ENCODE measurements at places on chromosomes 1 and 21.
A peak's percentile ranks its signal among the peaks of the same experiment; 100 is the strongest.

DNA sequence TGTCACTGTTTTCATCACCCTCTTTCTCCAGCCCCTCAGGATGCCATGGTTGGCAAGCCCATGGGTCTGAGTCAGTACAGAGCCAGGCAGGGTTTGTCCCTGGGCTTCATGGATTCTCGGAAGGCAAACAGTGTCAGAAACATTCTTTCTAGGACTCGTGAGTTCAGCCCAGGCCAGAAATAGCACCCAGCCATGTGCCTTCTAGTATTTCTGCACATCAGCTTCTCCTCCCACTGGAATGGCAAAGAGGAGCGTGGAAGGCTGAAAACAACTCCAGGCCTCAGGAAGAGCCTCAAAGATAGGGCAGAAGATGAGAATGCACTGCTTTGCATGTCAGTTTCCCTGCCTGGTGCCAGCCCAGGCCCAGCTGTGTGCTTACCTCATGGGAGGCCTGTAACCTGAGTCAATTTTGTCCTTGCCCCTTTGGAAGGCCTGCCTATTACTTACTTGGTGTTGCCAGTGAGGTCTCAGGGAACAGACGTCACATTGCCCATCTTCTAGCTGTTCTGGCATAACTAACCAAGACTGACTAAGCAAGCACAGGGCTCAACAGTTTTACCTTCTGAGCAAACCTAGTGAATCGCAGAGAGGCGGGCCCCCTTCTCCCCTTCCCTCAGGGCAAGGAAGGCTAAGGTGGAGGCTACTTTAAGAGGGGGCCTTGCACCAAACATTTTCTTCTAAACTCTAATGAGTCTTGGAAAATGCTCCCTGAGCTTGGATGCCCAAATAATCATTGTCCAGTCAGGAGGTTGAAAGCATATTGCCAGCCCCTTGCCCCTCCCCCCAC, 42.4 kb downstream of the GLUL start:
- DNase-seq, result no peak

- DNase-seq, result no peak
Measured at GRCh38 chr1:65756616-65757015, 36.1 kb upstream of the PDE4B start.

- DNase-seq, result peak; percentile 65
Measured at GRCh38 chr21:17512253-17513213, at the start of gene CXADR. TSS of gene CXADR (plus strand) at chr21:17513043. CDS start at chr21:17513130, 87 bp downstream.

- DNase-seq, result no peak
Measured at GRCh38 chr1:51708911-51709760, 92.2 kb downstream of the OSBPL9 start.

DNA sequence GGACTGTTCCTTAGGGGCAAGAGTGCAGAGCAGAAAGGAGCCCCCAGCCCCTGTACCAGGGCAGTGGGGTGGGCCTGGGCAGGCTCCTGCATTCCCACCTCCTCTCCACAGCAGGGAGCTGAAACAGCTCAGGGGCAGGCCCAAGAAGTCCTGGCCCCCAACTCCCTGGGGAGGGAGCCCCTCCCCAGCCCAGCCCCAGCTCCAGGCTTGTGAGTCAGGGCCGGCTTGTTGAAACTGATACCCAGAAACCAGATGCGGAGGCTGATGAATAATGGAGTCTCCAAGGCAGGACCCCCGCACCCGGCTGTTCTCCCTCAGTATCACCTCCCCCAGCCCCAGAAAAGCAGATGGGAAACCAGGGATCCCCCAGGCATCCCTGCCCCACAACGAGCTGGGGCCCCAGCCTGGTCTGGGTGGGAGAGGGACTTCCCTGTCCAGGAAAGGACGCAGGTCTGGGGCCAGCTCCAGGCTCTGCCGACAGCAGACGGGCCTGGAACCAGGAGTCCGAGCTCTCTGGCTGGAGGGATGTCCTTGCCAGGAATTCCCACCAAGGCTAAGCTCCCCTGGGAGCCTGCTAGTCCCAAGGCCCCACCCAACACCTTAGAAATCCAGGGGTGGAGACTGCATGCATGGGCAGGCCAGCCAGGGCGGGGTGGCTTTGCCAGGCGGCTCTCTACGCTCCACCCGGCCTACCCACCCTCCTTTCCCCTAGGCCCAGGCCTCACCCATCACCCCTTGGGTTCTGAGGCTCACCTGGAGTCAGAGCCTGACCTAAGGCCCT, 2.7 kb downstream of the PLEKHG5 start:
- no peak for DNase-seq

- no peak for DNase-seq
Measured at GRCh38 chr1:228648647-228649383, 86.5 kb upstream of the RHOU start.

- no peak for DNase-seq
Measured at GRCh38 chr1:13781228-13781627, 81.2 kb downstream of the PRDM2 start.

DNA sequence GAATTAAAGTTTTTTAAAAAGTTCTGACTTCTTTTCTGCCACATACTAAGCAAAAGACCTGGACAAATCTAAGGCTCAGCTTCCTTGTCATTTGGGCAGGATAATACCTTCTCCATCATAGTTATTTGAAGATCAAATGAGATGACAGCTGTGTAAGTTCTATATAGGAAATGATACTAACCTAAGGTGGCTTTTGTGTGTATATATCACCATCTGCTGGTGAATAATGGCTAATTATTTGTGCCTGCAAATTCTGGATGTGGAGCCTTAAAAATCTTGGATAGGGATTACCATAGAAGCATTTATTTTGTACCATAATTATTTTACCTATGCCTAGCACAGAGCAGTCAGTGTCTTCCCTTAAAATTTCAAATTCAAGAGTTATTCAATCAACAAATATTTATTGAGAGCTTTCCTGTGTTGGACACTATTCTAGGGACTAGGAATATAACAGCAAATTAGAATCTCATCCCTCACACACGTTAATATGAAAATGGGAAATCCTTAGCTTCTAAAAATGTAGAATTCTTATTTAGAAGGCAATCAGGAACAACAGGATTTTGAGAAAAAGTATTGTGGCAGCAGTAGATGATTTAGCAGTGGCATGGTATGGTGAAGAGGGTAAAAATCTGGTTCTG, 89.8 kb downstream of the TMEM200B start:
- DNase-seq, result no peak

GRCh38 chr1:94989398-94989797, 62.5 kb upstream of the CNN3 start:
- DNase-seq, result no peak

GRCh38 chr21:27371115-27371974, 404.5 kb upstream of the ADAMTS5 start:
- DNase-seq, result no peak

DNA sequence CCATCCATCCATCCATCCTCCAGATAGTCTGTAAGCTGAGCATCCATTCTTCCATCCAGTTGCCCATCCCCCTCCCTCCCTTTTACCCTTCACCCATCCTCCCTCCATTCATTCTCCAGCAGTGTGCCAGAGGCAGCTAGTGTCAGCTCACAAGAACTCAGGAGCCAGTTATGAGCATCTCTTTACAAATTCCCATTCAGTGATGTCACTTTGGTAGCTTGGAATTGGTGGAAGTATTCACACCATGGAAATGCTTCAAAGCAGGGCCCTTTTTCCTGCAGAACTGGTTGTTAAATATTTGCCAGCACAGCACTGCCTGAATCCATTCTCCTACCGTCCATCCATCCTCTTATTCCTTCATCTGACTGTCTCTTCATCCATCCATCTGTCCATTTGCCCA, 72.5 kb downstream of the ARHGEF10L start:
- no peak for DNase-seq

DNA sequence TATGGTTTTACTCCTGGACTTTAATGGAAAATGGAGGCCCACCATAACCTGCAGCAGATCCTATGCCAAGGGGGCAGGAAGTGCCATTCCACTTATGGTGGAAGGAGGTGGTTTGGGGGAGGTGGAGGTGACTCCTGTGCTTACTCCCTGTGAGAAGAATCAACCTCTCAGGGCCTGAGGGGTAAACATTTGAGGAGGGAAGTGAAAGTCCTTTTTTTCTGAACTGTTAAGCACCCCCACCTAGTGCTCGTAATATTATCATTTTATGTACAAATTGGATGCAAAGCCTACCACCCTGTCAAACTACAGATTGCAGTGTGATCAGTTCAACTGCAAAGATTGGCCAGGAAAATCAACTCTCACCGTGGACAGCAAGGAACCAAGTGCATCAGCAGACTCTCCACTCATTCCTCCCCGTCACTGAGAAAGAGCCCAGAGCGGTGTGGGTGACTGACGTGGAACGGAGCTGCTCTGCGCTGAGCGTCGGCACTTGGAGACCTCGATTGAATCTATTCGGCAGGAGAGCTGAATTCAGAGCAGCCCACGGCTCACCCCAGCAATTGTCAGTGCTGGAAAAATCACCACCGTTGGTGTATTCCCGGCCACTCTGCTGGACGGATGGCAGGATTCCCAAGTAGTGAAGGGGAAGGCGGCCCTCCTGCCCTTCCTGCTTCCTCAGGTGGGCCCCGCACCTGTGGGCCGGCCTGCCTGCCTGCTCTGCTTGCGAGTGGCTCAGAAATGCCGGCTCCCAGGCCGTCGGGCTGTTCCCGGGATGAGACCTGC, 46.8 kb upstream of the COX20 start:
- peak; percentile 65 for DNase-seq

DNA sequence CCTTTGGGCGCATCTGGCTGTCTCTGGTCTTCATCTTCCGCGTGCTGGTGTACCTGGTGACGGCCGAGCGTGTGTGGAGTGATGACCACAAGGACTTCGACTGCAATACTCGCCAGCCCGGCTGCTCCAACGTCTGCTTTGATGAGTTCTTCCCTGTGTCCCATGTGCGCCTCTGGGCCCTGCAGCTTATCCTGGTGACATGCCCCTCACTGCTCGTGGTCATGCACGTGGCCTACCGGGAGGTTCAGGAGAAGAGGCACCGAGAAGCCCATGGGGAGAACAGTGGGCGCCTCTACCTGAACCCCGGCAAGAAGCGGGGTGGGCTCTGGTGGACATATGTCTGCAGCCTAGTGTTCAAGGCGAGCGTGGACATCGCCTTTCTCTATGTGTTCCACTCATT, 2.2 kb upstream of the GJB4 start:
- DNase-seq, result no peak

- no peak for DNase-seq
Measured at GRCh38 chr1:63005812-63006211, 221.9 kb downstream of the ATG4C start.

DNA sequence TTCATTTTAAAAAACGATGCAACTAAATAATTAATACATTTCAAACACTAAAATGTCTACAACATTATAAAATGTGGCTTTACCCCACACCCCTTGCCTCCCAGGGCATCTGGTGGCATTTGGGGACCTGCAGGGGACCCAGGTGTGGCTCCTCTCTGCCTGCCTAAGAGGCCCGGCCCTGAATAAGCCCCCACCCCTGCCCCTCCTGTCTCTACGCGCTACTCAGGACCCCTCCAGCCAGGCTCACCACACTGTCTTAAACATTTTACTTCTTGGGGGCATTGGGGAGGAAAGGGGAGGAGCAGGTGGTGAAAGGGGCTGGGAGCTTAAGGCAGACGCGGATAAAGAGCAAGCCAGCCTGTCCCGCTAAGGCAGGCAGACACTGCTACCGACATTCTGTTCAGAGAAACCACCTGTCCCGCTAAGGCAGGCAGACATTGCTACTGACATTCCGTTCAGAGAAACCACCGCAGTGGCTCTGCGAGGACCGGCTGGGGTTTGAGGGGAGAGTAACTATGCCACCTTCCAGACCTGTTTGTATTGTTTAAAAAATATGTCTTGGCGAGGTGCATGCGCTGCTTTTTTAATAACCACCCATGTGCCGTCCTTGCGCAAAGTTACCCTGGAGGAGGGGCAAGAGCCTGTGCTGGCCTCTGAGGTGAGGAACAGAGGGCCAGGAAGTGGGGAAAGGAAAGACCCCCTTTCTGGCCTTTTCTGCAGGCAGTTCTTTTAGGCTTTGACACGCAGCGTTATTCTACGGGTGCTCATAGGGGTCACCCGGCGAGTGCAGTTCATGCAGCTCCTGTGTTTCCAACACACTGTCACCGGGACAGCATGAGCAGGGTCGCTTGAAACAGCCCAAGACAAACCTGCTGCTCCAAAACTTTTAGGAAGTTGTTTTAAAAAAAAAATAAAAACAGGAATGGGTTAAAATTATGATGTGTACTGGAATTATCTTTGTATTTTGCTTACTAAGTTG, 51.3 kb upstream of the RIPK4 start:
- no peak for DNase-seq

- DNase-seq, result no peak
Measured at GRCh38 chr1:196558411-196558810, 49.8 kb downstream of the KCNT2 start.

DNA sequence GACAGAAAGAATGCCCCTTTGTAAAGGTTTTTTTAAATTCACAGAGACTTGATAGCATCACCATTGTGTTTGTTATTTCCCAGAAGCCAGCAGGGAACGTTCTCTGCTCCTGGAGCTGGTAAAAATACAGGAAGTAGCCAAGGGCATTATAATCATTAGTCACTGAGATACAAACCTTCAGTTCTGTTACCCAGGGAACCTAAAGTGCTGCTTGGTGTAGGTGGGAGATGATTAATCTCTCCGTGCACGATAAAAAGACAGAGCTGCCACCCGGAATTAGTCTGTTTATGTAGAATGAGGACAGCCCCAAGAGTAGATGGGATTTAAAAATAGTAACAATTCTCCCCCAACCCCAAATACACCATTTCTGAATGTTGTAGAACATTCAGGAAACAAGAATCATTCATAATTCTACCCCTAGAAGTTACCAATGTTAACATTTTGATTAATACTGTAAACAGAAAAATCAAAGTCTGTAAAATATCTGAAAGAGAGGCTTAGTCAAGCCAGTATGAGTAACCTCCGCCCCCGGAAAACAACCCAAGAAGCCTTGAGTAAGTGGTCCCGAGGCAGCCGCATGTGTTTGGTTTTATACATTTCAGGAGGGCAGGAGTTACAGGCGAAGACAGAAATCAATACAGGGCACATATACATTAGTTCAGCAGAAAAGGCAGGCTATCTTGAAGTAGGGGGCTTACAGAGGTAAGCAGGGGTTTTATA, 45.3 kb upstream of the CTBS start:
- DNase-seq, result peak; percentile 43

GRCh38 chr21:29674343-29674742, 265.5 kb downstream of the GRIK1 start:
- no peak for DNase-seq

GRCh38 chr1:209343511-209343910, 240.0 kb upstream of the CAMK1G start:
- no peak for DNase-seq

GRCh38 chr1:6142036-6142621, 38.0 kb downstream of the CHD5 start:
- DNase-seq, result no peak

GRCh38 chr1:23118407-23118806, 50.2 kb downstream of the LUZP1 start:
- no peak for DNase-seq

GRCh38 chr1:85275701-85276214, 674 bp downstream of the BCL10 start:
- DNase-seq, result no peak

- no peak for DNase-seq
Measured at GRCh38 chr1:65458730-65459396, 38.4 kb downstream of the LEPR start.

DNA sequence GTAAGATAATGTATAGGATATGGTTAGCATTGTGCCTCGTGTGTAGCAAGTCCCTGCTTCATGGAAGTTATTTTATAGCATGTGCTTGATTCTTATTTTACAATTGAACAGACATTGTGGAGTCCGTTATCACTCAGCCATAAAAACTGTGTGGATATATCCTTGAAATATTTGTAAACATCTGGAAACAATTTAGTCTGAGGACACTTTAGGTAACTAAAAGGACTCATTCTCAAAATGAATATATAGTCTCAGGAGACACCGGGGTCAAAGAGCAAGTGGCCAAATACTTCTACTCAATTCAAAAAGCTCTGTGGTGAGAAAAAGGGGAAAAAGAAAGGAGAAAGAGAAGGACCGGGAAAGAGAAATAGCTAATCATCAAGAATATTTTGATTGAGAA, 23.7 kb downstream of the PRRX1 start:
- DNase-seq, result no peak

Measured in caudate nucleus (tissue), 63 donors.